ENCODE measurements at places on chromosomes 3 and 15.

GRCh38 chr15:64917211-64917610 lies 5.5 kb downstream of the ANKDD1A start:
- no peak for DNase-seq

DNA sequence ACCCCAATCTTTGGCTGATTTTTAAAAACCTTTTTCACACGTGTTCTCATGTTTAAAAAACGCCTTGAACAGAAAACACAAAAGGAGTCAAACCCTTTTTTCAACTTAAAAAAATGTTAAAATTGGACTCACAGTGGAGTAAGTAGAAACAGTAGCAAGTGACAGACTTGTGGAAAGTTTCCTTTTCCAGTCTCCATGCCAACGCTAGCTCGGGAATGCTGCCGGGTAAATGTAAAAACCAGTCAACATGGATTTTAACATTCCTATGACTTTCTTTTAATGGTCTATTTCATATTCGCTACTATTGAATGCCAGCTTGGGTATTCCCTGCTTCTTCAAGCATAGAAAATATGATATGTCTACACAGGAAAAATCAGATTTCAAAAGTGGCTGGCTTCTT lies 1.6 kb upstream of the PROK2 start:
- no peak for DNase-seq

GRCh38 chr15:74884428-74885223 lies 5.2 kb upstream of the MPI start:
- DNase-seq = peak; percentile 62

DNA sequence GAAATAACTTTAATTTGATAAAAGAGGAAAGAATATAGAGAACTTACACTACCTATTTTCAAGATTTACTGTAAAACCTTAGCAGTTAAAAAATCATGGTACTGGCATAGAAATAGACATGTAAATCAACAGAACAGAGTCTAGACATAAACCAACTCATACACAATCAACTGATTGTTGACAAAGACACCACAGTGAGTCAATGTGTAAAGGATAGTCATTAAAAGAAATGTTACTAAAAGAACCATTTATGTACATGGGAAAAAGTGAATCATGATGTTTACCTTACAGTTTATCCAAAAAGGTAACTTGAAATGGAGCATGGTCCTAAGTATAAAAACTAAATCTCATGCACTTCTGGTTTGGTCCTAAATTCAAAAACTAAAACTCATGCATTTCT lies 847.4 kb downstream of the IGSF11 start:
- no peak for DNase-seq

DNA sequence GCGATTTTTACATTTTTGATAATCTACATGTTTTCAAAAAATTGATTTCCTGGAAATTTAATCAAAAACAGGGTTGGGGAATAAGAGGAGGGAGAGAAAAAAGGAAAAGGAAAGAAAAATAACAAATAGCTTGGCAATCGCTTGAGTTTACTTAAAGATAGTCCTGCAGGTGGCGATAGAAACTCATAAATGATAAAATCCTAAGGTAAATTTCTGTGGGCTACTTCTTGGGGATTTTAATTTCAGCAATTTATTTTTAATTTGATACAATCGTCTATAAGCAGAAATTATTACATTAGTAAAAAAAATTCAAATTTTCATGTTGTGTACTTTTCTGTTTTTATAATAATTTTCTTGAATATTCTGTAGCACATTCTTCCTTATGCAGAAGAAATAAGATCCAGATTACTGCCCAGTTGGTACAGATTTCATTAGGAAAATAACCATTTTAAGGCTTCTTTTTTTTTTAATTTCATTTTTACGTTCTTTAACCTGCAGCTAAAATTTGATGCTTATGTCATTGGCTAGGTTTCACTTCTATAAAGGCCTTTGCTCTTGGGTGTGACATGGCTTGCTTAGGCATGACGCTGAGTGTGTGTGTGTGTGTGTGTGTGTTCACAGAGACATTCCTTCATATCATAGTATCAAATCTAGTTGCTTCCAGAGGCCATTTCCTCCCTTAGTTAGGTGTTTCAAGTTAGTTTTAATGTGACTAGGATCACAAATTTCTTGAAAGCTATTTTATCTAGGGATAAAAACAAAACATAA lies 181.8 kb downstream of the MCTP2 start:
- DNase-seq = peak; percentile 27

DNA sequence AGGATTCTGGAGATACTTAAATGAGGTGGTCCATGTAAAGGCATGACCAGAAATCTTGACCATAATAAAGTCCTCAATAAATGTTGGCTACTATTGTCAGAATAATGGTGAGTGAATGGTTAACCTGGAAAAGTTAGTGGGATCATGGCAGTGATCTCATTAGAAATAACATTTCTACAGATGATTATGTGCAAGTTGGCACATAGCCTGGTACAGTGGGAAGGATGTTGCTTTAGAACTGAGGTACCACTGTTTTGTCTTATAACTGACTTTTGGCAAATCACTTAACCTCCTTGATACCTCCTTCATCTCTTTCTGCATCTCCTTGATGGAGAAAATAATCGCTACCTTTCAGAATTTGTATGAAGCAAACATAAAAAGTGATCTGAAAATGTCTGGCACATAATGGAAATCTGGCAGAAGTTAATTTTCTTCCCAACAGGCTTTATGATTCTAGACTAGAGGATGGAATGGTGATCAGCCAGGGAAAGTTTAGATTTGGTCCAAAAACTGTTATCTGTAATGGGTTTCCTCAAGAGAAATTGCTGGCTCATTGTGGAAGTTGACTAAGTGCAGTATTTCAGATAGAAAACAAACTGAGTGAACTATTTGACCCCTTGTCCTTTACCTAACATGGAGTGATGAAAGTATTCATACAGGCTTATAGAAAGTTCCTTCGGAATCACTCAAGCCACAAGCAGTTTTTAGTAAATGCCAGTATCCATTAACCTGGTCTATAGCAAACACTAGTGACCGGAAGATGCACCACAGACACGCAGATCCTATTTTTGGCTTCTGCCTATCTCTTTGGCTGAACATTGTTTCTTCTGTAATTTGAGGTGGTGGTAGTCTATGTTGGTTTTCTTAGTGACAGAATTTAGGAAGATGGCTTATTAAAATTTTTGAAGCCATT lies 449.6 kb upstream of the TGFBR2 start:
- peak; percentile 89 for DNase-seq

DNA sequence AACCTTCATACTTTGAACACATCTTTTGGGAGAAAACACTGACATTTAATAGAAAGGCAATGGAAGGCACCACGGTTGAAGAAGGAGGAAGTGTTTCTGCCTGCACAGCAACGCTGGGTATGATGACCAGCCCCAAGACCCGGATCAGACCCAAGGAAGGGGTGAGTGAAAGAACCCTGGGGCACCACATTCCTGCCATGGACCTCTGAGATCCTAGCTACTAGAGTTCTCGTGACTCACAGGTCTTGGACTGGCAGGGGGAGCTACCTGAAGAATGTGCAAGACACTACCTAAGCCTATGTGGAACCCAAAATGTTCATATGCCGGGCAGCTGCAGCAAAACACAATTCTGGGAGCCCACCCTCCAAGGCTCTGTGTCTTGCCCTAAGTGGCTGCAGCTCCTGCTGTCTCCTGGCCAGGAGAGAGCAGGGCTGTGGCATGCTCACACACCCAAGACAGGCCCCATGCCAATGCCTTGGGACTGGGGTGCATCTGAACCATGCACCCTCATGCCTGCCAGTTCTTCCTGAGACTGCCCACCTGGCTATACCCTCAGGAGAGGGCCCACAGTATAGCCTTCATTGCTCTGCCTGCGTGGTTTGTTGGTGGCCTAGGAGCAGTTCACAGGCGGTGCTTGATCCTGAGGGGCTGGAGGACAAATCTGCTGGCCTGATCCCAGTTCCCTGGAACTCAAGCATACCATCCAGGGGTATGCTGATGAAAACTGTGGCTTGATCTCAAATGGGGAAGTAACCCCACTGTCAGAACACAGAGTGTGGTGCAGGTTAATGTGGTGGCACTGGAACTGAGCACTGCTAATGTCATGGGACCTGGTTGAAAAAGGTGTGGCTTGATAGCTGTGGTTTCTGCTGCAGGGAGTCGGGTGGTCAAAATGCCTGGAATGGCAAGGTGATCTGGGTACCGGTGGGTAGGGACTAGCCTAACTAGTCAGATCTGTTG lies 353.3 kb upstream of the ARHGEF26 start:
- no peak for DNase-seq

- DNase-seq = no peak
Observed at GRCh38 chr3:16024548-16024947, 149.9 kb upstream of the GALNT15 start.

DNA sequence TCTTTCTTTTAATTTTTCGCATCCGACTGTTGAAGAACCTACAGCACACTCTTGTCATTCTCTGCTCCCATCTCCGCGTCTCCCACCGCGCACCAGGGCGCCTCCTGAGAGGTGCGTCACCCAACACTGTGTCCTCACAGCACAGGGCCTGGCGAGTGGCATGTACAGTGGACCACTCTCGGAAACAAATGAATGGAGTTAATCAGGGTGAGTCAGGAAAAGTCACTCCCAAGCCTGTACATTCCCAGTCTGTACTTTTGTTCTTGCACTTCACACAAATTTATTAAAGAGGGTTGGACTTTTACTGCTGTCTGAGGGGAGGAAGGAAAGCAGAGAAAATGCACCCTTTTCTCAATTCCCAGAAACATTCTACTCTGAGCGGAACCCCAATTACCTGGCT lies 625 bp downstream of the COL6A6 start:
- peak; percentile 57 for DNase-seq

GRCh38 chr3:99176169-99176964 lies 274.9 kb upstream of the DCBLD2 start:
- no peak for DNase-seq

DNA sequence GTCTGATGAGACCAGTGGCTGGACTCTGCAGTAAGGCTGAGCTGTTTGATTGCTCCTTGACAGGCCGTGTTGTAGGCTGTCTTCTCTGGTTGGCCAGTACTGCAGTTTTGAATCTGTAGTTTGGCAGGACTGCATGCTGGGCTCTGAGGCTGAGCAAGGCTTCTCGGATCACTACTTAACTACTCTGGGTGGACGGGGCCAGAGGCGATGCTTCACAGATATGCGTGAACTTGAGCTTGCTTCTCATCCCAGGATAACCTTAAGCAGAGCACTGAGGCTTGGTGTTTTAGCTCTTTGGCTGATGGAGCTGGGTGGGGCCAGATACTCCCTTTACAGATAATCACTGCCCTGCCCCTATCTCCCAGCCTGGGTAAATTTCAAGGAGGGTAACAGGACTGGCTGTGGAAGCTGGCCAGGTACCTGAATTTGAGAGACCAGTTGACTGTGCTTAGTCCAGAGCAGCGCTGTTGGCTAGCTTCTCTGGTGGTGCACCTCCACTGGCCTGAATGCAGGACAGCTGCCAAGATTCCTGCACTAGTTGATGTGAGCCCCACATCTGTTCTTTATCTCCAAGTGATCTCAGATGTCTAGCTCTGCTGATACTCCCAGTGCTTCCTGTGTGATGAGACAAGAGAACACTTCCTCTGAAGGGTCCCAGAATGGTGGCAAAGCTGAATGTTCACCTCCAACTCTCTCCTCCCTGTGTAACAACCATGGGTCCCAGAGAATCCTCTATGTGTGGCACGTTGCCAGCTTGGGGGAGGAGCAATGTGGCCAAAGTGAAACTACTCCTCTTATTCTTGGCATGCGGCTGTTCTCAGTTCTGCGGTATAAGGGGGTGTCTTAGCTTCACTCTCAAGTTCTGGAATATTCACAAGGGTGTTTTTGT lies 37.9 kb downstream of the RPL39L start:
- peak; percentile 91 for DNase-seq

DNA sequence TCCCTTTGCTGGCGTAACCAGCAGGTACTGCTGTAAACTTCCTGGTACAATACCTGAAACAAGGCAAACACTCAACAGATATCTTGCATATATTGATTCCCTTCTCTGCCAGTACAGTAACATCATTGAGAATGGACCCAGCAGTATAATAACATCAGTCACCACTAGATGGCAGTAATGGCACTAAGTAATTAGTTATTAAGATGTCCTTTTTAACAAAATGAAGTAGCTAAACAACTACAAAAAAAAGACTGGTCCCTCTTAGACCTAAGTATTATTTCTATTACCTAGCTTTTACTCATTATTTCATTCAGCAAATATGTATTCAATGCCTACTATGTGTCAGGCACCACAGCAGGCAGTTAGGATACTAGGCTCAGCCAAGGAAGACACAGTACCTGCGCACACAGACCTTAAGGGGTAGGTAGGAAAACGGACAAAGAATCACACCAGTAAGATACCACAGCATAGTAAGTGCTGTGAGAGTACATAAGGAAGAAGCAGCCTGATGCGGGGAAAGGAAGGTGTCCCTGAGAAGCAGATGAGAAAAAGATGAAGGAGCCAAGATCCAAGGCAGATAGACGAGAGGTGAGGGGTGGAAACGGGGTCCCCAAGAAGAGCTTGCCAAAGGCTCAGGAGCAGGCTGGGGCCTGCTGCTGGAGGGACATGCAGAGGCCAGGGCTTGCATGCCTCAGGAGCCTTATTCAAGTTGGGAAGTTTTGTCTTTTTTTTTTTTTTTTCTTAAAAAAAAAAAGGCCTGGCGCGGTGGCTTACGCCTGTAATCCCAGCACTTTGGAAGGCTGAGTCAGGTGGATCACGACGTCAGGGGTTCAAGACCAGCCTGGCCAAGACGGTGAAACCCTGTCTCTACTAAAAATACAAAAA lies 102.7 kb upstream of the CHD2 start:
- DNase-seq = peak; percentile 91

- DNase-seq = no peak
Observed at GRCh38 chr3:119333773-119334509, 39.8 kb downstream of the ARHGAP31 start.

Measured in fibroblast of the aortic adventitia (primary cell).